ENCODE measurements at places on chromosomes 1 and 21.

GRCh38 chr21:17818186-17819113 lies 706 bp downstream of the C21orf91 start:
- DNase-seq, result peak; percentile 68

DNA sequence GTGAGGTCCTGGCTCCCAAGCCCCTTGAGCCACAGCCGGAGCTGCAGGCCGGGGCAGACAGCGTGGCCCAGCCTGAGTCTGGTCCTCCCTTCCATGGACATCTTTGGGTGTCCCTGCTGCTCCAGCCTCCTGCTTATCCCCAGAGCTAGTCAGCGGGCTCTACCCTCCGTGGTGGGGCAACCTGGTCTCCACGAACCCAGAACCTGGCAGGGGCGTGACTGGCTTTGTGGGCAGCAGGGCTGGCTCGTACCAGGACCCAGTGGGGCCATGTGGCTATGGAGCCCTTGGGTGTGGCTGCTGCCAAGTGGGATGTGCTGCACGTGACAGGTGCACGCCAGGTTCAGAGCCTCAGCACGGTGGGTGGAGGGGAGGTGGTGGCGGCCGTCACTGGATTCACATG lies 18.3 kb downstream of the CFAP410 start:
- no peak for DNase-seq

GRCh38 chr1:186235696-186236095 lies 139.4 kb downstream of the TPR start:
- no peak for DNase-seq

- no peak for DNase-seq
These were observed 91.7 kb downstream of the PGBD5 start for GRCh38 chr1:230334447-230334837.

- DNase-seq, result no peak
These were observed 217.9 kb downstream of the USP25 start for GRCh38 chr21:15947677-15948076.

- no peak for DNase-seq
These were observed 567.9 kb downstream of the DPYD start for GRCh38 chr1:97352936-97353382.

GRCh38 chr1:172148213-172148612 lies 272.3 kb upstream of the C1orf105 start:
- no peak for DNase-seq

DNA sequence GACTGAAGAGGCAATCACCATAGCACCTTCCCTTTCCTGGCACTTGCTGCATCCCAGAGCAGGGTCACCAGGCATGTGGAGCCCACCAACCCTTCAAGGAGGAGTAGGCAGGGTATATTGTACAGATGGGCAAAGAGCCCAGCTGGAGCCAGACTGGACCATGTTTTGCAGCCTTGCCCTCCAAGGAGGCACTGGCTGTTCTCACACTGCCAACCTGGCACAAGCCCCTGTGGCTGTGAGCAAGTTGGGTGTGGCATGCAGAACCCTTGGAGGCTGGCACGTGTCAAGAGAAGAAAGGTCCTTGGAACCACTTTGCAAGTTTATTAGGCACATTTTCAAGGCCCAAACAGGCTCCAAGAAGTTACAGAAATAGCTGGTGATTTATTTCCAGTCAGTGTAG lies 146.4 kb downstream of the FOXD2 start:
- DNase-seq, result no peak

DNA sequence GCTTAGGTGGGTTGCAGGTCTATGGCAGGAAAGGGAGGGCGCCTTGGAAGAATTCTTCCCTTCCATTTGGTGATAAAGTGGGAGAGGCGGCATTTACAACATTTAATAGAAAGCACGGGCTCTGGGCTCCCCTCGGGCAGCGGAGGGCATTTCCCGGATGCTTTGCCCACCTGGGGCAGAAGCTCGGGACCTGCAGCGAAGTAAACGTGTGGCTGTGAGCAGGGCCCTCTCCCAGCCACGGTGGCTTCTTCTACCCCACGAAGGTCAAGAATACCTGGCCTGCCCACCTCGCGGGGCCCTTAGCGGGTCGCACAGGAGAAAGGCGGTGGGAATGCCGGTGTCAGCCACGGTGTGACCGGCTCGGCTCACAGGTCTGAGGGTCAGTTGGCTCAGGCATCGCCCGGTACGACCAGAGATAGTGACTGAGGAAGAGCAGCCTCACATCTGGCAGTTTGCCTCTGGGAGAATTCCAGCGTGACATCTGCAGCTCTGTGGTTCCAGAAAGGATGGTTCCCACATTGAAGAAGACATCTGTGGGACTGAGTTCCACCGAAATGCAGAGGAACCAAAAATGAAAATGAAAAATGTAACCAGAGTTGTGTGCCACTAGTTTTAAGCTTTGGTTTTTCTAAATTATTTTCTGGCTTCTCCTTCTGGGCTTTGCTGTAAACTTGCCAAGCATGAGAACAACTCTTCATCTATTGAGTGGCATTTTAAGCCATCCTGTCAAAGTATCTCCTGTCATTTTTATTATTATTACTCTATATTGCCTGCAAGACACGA lies 720 bp upstream of the F3 start:
- peak; percentile 39 for DNase-seq

DNA sequence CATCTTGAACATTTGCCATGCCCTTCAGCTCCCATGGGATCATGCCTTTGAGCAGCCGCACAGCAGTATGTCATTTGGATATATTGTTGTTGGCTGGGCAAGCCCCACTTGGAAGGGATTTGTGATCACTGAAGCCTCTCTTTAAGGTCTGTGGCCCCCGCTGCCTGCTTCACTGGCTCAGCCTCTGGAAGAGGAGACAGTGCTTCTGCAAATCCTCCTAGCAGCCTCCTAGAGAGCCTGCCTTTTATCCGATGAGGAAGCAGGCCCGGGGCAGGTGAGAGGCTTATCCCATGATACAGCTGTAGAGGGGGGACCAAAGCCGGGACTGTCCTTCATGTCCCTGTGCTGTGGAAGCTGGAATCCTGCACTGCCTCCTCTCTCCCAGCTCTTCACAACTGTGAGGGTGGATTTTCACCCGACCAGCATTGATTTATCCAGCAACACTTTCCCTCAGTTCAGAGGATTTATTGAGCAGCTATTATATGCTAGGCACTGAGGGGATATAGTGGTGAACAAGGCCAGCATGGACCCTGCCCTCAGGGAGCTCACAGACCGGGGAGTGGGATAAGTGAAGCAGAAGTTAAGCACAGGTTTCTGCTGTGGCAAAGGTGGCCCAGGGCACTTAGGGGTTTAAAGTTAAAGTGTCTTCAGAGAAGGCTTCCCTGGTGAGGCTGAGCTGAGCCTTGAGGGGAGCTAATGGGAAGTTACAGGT lies 3.9 kb downstream of the TMEM61 start:
- DNase-seq, result no peak

DNA sequence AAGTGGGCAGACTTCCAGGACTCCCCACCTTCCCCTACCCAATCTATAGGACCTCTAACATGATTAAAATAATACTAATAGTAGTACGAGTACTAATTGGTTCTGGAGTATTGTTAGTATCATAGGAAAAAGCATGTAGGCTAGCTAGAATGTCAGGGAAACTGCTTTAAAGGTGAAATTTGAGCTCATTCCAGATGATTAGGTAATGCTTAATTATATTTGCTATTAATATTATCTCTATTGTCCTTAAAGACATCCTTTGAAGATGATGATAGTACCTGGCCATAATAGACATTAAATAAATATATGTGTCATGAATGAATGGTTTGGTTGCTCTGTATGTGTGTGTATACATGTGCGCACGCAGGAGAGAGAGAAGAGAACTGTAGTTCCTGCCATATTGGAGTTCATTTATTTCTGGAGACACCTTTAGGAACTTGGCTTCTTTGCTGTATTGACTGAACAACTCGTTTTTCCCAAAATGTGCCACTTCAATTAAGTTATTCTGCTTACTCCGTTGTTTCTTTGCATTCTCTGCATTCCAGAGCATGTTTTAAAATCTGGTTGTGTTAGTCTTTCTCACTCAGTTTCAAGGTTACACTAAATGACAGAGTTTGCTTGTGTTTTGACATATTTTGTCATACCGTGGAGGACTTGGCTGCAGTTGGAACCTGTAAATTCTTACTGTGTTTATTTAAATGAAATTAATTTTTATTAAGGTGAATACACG lies 117.1 kb downstream of the OSBPL9 start:
- peak; percentile 33 for DNase-seq

- no peak for DNase-seq
These were observed 414 bp downstream of the GUCA2B start for GRCh38 chr1:42153624-42154023.

GRCh38 chr1:162690672-162691434 lies 58.6 kb downstream of the DDR2 start:
- DNase-seq, result peak; percentile 86

DNA sequence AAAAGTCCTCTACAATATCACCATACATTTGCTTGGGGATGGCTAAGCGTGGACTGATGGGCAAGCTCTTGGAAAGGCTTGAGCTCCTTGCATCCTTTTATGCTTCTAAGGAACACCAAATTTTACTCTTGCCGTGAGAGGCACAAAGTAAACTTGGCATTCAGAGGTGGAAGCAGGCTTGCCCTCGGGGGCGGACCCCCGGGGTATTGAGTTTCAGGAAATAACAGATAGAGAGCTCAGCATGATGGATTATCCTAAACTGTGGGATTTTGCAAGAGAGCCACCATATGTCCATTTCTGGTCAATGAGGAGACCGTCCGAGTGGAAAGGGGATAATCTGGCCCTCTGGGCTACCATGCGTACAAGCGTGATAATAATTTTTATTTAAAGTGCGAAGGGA lies 14.0 kb downstream of the IFI16 start:
- no peak for DNase-seq

DNA sequence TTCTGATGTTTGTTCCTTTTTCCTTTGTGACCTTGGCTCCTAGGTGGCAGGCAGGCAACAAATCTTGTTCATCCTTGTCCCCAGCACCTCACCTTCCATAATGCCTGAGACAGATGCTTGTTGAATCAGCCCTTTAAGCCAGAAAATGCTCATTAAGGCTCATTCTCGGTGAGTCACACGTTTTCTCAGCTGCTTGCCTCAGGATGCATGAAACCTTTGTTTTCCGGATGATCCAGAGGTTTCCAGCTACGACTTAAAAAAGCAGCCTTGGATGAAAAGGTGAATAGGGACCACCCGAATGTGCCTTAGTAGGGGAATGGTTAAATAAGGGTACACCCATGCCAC lies 4.6 kb upstream of the ATP13A2 start:
- DNase-seq, result peak; percentile 76

- no peak for DNase-seq
These were observed 45.6 kb downstream of the DDX20 start for GRCh38 chr1:111801071-111801850.

DNA sequence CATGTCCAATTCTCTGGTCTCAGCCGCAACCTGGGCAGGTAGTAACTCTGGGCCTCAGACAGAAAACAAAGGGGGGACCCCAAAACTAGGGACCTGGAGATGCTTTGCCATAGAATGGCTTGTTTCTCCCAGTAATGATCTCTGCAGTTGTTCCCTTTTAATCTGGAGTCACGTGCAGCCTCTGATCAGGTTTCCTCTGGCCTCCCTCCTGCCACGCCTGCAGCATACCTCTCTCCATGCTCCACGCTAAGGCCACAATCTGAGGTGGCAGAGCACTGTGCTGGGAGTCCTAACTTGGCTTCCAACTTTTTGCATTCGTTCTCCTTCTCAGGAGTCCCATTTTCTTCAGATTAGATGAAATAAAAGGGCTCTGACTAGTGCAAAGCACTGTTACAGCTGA lies 1.9 kb downstream of the PABPC4 start:
- peak; percentile 33 for DNase-seq

GRCh38 chr1:64543831-64544230 lies 73.9 kb downstream of the CACHD1 start:
- DNase-seq, result no peak

GRCh38 chr1:30787266-30787665 lies 29.7 kb upstream of the LAPTM5 start:
- DNase-seq, result no peak

DNA sequence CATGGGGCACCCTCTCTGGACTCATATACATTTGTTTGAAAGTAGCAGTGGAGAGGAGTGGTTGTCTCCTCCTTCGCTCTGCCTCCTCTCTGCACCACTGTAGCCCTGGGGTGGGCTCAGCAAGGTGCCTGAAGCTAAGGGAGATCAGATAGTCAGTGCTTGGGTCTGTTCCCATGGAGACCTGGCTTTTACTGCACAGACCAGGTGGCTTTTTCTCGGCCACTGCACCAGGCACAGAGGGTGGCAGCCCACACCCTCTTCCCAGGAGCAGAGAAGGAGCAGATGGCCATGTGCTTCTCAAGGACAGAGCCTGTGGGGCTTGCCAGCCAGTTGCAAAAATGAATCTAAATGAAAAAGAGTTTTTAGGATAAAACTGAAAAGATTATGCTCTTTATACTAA lies 123.4 kb upstream of the KCNK1 start:
- no peak for DNase-seq

- no peak for DNase-seq
These were observed 12.2 kb downstream of the CTSS start for GRCh38 chr1:150753416-150753815.

DNA sequence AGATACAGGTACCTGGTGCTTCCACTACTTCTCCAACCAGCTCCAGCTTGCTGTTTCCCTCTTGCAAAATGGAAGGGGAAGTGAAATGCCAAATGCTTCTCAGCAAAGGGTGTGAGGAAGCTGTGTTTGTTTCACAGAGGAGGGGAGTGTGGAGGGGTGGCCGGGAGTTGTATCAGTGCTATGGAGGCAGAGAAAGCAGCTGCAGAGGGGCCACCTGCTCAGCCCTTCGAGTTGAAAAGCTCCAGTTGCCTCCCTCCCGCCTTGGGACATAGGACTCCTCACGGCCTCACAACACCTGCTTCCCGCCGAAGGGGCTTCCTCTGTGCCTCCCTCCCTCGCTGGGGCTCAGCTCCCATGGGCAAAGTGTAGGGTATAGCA lies 12.1 kb upstream of the LINGO4 start:
- DNase-seq, result no peak

DNA sequence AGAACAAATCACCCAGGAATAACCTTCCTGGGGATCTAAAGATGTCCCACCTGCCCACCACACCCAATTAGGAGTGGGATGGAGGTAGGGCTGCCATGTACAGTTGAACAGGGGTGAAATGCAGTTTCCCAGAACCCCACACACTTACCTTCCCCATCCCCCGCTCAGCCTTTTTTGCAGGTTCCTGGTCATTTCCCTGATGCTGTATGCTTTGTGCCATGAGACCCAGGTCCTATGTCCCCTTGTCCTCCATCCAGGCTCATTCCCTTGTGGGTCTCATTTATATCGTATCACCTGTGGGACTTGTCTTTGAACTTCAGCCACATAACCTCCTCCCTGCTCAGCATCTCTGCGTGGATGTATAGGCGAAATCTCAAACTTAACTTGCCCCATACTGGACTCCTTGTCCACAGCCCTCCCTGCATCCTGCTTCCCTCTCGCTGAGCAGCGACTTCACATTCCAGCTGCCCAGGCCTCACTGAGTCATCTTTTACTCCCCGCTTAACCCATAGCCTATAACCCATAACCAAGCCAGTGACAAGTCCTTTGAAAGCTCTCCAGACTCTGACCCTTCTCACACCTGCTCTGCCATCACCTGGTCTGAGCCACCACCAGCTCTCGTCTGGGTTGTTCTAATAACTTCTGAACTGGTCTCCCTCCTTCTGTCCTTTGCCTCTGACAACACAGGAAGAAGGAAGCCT lies 4.7 kb downstream of the LDLRAD2 start:
- peak; percentile 72 for DNase-seq

- DNase-seq, result no peak
These were observed 146.4 kb upstream of the TIAM1 start for GRCh38 chr21:31490443-31490842.

Data from astrocyte of the hippocampus (primary cell).